ENCODE measurements at places on chromosomes 7 and 10.

GRCh38 chr10:129467359-129468064 lies 471 bp downstream of the MGMT start:
- no peak for DNase-seq

DNA sequence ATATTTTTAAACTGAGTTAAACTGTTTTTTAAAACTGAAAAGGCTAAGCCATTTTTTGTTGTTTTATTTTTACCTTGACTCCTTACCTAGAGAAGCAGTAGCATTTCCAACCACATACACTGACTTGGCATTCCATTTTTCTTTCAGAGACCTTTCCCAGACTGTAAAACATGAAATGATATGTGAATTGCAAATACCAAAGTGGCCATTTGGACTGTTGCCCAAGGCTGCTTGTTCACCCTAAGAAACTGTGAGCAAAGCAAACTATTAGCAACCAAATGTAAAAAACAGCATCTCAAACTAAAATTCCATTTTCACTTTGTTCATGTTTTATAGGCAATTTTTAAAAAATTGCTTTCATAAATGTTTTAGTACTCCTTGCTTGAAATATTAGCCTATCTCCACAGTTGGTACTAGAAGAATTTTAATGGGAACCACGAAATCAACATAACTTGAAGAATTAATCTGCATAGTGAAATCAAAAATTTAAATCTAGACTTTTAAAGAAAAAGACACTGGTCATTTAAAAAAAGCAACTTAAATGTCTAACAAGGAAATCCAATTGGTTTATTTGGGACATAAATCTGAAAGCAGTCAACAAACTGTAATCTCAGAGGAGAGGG lies 10.8 kb downstream of the UROS start:
- no peak for DNase-seq

DNA sequence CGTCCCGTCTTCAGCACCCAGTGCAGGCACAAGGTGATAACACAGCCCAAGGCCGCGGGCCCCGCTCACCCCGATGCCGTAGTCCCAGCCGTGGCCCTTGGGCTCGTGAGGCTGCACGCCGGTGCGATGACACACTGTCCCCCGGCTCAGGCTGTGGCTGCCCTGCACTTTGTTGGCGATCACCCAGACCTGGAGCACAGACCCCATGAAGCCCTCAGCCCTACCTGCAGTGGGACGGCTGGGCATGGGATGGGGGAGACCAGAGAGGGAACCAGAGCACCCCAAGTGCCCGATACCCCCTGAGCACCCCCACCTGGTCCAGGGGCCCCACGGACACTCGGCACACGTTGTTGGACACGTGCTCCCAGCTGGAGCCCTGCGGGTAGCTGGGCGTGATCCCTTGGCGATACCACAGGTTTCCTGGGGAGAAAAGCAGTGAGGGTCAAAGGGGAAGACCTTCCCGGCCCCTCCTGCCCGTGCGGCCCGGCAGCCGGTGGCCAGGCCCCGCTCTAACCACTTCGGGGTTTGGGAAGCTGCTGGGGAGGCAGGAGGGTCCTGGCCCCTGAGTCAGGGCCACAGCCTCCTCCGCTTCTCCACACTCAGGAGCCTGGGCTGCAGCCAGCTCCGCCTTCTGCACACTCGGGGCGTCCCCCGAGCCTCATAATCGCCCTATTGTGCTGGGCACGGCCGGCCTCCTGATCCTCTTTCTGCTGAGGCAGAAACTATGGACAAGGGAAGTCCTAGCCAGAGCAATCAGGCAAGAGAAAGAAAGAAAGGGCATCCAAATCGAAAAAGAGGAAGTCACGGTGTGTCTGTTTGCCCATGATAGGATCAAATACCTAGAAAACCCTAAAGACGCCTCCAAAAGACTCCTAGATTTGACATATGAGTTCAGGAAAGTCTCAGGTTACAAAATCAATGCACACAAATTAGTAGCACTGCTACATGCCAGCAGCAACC lies 6.7 kb downstream of the BHLHA15 start:
- DNase-seq, result peak; percentile 14

DNA sequence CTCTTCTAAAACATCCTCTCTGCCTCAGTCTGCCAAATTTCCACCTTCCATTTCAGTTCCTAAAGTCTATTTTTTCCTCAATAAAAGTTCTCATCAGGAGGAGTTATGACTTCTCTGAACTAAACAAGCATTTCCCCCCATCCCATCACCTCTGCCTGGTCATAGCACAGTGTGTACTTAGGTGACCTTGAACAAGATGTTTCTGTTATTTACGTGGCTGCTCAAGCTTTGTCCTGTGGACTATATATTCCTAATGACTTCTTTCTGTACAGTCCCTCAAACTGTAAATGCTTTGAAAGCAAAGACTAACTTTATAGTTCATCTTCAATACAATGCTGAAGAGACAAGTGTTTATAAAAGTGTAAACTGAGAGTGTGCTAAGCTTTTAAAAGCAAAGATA lies 166.9 kb downstream of the CPEB3 start:
- no peak for DNase-seq

DNA sequence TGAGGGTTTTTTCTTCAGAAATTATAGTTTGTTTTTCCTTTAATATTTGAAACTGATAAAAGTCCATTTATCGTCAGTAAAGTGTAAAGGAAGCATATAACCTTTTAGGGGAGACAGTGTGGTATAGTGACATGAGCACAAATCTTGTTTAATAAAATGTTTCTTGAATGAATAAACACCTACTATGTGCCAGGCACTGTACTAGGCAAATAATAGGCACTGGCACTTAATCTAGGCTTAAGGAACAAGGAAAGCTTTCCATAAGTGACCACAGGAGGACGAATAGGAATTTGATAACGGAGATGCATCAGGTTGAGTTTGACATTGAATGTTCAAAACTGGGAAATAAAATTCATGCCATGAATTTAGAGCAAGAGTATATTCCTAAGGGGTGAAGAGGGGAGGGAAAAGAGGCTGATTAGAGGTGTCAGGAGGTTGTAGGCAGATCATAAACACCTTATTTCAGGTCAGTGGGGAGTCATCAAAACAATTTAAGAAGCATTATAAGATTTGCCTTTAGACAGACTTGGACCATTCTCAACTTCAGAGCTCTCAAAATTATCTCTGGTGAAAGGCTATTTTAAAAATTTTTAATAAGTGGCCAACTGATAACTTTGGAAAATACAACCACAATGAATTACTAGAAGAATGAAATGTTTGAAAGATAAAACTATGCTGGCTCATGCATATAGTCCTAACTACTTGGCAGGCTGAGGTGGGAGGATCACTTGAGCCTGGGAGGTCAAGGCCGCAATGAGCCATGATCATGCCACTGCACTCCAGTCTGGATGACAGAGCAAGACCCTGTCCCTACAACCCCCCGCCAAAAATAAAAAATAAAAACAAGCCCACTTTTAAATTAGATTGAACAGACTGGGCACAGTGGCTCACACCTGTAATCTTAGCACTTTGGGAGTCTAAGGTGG lies 22.4 kb downstream of the RALA start:
- DNase-seq, result no peak

GRCh38 chr10:62993121-62993520 lies 140.0 kb upstream of the NRBF2 start:
- no peak for DNase-seq

GRCh38 chr7:91107460-91107859 lies 156.8 kb upstream of the FZD1 start:
- no peak for DNase-seq

- DNase-seq, result no peak
Measured at GRCh38 chr10:119398996-119399395, 143.5 kb downstream of the RGS10 start.
